ENCODE measurements at places on chromosomes 5 and 9.

- no peak for DNase-seq
These were observed 359.5 kb downstream of the PTPRD start for GRCh38 chr9:10253341-10253740.

DNA sequence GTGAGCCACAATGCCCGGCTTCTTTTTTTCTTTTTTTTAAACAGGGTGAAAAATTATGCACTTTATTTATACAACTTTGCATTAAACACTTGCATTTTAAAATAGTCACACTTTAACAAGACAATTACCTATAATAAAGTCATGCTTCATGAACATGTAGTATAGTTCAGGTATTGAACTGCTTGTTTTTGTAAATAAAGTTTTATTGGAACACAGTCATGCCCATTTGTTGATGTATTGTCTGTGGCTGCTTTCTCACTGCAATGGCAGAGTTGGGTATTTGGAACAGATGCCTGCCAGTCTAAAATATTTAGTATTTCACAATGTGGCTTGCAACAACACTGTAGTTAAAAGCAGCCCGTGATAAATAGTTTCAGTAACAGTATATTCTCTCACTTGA is 32.8 kb upstream of the CCL21 start:
- no peak for DNase-seq

GRCh38 chr5:45725537-45725936 is 29.4 kb upstream of the HCN1 start:
- no peak for DNase-seq

DNA sequence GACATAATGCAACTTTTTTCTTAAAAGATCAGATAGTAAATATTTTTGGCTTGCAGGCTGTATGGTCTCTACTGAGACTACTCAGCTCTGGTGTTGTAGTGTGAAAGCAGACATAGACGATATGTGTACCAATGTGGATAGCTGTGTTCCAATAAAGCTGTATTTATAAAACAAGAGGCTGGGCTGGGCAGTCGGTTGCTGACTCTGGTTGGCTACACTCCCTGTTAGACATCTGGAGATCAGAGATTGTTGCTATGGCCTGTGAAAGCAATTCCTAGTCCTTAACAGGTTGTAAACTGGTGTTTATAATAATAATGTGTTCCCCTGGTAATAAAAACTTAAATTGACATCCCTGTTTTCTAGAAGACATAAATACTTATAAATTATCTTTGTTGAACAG is 24.4 kb upstream of the SCAMP1 start:
- no peak for DNase-seq

DNA sequence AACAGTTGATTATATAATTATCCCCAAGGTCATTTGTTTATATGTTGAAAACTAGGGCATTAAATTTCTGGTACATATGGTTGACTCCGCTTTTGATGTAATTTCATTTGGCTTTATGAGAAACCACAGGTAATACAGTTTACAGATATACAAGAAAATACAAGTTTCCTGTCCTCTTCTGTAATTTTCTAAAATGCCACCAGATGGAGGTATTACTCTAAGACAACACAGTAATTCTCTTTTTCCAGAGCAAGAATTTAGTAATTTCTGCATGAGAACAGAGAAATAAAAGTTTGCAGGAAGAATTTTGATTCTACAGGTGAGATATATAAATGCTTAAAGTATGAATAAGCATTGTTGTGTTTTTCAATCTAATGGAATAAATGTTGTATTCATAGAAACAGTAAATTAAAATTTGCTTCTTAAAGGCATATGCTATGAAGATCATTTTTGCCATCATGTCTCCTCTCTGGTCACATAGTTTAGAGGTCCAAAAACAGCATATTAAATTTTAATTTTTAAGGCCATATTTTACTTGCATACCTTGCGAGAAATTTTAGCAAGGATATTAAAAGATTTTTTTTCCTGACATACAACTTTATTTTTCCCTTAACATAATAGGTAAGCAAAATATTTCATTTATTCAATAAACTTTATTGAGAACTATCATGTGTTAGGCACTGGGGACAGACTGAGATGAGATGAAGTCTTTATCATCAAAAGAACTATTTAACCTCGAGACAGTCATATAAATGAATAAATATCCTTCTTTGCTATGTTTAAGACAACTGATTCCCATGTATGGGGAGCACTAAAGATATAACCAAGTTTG is 22.7 kb downstream of the CHD1 start:
- no peak for DNase-seq
